ENCODE measurements at places on chromosomes 3 and 15. TPM values are rescaled to one million over a fixed set of nuclear protein-coding genes. Genes with fewer than 3 reads are reported as not detected.

KBTBD8 gene
- 0.95 TPM for polyA plus RNA-seq

CEP19 gene
- 5.8 TPM for polyA plus RNA-seq

GALNT15 gene
- 3.0 TPM for polyA plus RNA-seq

KBTBD12 gene
- polyA plus RNA-seq, result 1.3 TPM

GPR62 gene
- 0.30 TPM for polyA plus RNA-seq

FBXW12 gene
- 0.33 TPM for polyA plus RNA-seq

WWTR1 gene
- polyA plus RNA-seq, result 107 TPM

ASTE1 gene
- 12.1 TPM for polyA plus RNA-seq

LRRN1 gene
- 19.7 TPM for polyA plus RNA-seq

CCDC33 gene
- polyA plus RNA-seq, result 6.2 TPM

BFSP2 gene
- 0.21 TPM for polyA plus RNA-seq

ZBTB47 gene
- polyA plus RNA-seq, result 15.5 TPM

DNAH12 gene
- polyA plus RNA-seq, result 0.90 TPM

All from right renal pelvis (tissue), 4 donors.